ENCODE measurements at places on chromosomes 13 and 19.

DNA sequence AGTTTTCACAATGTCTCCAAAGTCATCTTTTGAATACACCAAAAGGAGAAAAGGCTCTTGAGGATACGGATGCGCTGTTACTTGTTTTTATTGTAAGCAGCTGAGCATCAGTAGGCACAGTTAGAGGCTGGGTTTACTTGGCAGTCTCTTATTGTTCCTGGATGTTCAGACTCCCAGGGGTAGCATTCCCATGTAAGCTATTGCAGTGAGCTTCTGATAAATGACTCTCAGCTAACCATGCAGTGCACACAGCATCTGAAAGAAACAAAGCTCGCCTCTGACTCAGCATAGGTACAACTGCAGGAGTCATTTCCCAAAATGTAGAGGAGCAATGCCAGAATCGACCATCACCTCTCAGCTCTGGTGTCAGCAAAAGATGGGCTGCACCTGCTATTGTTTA lies 84.8 kb downstream of the DCT start:
- DNase-seq: no peak

DNA sequence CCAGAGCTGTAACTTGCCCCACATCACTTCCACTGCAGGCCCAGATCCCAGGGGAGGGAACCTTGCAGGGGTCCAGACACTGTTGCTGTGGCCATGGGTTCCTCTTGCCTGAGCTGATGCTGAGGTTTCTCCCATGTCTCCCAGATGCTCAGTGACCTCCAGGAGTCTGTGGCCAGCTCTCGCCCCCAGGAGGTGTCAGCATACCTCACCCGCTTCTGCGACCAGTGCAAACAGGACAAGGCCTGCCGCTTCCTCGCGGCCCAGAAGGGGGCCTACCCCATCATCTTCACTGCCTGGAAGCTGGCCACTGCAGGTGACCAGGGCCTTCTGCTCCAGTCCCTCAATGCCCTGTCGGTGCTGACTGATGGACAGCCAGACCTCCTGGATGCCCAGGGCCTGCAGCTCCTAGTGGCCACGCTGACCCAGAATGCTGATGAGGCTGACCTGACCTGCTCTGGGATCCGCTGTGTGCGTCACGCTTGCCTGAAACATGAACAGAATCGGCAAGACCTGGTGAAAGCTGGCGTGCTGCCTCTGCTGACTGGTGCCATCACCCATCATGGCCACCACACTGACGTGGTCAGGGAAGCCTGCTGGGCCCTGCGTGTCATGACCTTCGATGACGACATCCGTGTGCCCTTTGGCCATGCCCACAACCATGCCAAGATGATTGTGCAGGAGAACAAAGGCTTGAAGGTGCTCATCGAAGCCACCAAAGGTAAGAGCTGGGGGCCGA lies 12.1 kb upstream of the SLC25A42 start:
- DNase-seq: no peak

- no peak for DNase-seq
Measured at GRCh38 chr13:96279904-96280303, 190.0 kb downstream of the HS6ST3 start.

GRCh38 chr13:113547238-113547971 lies 37.1 kb upstream of the TFDP1 start:
- no peak for DNase-seq

GRCh38 chr19:42471554-42472249 lies 29.0 kb upstream of the CXCL17 start:
- no peak for DNase-seq

DNA sequence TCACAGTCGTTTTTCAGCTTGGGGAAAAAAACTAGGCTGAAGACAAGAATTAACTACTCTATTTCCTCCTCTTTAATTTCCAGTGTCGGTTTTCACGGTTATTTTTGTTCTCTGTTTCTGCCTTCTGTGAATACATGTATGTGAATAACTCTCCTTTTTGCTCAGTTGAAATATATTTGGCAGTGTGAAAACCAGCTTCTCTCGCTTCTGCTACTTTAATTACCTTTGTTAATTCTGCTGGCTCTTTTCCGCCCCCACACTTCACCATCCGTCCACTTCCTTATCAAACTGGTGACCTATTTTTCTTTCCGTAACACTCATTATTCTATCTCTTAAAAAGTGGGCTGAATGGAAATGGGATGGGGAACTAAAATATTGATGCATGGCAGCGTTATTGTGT lies 126.4 kb downstream of the POU4F1 start:
- no peak for DNase-seq

GRCh38 chr19:53086949-53087348 lies 16.3 kb downstream of the ZNF160 start:
- no peak for DNase-seq

DNA sequence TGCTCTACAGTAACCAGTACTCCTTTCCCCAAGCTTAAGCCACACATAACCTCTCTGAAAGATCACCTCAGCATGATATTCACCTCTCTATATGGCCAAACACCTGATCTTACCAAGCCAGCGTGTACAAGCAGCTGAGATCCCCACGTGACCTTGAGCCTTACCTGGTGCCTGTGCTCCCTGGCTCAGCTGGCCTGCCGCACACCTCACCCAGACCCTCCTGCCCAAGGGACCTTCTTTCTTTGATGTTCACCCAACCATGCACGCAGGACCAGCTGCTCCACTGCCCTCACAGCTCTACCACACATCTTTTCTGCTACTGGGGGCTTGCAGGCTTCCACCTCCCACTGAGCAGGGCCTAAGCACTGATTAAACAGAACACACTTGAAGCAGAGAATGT lies 9.0 kb downstream of the DHRS12 start:
- DNase-seq: no peak

DNA sequence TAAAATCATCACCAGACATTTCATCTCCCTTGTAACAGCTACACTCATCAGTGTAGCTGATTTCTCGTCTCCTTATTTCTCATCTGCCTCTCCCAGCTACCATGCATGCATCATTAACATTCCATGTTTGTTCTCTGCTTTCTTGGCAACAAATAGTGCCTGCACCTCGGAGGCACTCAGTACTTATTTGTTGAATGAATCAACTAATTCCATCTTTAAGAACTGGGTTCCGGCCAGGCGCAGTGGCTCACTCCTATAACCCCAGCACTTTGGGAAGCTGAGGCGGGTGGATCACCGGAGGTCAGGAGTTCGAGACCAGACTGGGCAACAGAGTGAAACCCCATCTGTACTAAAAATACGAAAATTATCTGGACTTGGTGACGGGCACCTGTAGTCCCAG lies 63.9 kb upstream of the GTF3A start:
- DNase-seq: no peak

GRCh38 chr13:110251193-110251819 lies 55.7 kb downstream of the COL4A1 start:
- DNase-seq: no peak

DNA sequence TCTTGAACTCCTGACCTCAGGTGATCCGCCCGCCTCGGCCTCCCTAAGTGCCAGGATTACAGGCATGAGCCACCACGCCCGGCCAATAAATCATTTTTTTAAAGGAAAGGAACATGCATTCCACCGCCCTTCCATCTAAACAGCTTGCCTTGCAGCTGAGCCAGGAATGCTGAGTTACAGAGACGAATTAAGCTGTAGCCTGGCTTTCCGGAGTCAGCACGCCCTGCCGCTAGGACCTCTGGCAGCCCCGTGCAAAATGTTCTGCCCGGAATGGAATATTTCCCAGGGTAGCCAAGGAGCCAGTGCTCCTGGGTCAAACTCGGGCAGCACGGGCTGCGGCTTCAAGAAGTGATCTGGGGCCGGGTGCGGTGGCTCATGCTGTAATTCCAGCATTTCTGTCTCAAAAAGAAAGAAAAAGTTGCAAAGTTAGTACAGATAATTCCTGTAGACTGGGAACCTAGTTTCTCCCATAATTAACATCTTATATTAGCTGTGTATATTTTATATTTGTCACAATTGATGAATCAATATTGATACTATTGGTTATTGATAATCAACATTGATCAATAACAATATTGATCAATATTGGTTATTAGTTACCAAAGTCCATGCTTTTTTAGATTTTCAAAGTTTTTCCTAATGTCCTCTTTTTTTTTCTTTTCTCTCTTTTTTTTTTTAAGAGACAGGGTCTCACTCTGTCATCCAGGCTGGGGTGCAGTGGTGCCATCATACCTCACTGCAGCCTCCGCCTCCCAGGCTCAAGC lies 19.2 kb downstream of the ATCAY start:
- no peak for DNase-seq

Data from stimulated activated CD8-positive, alpha-beta memory T cell treated with anti-CD3 and anti-CD28 coated beads, Interleukin-12 subunit alpha, Interleukin-12 subunit beta, amount 100 ng/mL, for 1 hour (primary cell).